ENCODE measurements at places on chromosomes 1 and 21.

DNA sequence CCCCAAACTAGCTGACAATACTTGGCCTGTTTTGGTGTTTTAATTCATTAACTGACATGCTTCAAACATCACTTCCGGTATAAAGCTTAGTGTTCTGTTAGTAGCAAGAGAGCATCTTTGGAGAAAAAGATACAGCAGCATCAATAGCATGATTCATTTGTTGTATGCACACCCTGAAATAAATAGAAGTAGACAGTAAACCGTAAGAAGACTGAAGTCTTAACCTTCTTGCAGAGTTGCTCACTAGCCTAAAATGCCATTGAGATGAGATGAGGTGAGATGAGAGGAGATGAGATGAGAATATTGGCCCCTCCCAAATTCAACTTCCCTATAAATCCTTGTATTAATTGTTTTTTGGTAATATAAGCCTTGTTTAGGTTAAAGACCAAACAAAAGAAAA lies 108.8 kb downstream of the TNFSF18 start:
- DNase-seq: no peak

- no peak for DNase-seq
These were observed 53.0 kb downstream of the SLC45A1 start for GRCh38 chr1:8370905-8371315.

GRCh38 chr1:208475449-208475848 lies 231.3 kb upstream of the PLXNA2 start:
- no peak for DNase-seq

GRCh38 chr1:58695206-58695605 lies 4.7 kb downstream of the MYSM1 start:
- DNase-seq: no peak

DNA sequence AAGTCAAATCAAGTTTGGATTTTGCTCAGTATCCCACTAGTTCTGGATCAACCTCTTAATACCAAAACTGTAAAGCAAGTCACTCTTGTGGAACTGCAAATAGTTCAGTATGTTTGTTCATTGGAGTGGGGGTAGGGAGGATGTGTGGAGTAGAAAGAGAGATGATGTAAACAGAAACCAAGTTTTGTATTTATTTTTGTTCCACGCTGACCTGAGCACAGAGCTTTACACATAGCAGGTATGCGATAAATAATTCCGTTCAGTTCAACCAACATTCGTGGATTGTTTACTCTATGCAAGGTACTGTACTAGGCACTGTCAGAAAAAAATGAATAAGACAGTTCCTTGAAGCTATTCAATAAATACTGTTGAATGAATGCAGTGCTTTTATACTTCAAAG lies 4.5 kb upstream of the ZNF644 start:
- DNase-seq: no peak

DNA sequence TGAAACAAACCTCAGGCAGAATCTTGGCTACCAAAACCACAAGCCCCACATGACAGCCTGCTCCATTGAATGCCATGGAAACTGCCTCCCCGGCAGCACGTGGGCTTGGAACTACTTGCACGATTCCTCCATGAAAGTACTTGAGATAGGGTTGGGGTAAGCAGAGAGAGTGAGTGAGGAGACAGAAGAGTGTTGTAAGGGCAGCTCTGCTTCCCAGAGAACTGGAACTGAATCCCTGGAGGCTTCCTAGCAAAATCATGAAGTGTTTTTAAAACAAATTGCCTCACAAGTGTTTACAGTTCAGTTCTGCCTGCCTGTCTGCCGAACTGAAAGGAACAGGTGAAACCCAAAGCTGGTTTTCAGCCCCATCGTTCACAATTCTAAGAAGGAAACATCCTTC lies 35.3 kb upstream of the DNASE2B start:
- DNase-seq: peak; percentile 93

DNA sequence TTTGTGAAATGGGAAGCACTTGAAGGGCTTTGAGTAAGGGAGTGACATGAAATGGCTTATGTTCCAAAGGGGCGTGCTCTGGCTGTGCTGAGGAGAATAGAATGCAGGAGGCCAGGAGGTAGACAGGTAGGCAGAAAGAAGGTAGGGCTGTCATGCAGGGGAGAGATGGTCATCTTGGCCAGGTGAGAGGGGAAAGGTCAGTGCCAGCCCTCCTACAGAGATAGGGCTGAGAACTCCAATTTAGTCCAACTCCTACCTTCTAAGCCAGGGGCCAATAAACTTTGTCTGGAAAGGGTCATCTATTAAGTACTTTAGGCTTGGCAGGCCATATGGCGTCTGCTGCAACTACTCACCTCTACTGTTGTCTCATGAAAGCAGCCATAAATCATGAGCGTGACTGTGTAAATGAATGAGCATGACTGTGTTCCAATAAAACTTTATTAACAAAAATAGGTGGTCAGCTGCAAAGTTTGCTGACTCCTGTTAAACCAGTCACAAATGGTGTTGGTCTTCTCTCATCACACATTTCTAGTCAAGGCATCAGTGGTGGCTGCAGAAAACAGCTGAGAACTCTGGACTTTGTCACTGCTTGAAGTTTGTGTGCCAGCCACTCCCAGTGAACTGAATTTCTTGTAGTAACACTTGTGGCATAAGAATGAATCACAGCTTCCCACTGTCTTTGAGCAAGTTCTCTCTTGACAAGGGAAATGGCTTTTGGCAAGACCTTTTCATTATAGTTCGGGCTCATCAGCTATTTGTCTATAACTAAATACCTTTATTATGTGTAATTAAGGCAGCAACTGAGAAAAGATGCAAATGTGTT lies 32.0 kb upstream of the CD2 start:
- DNase-seq: no peak

DNA sequence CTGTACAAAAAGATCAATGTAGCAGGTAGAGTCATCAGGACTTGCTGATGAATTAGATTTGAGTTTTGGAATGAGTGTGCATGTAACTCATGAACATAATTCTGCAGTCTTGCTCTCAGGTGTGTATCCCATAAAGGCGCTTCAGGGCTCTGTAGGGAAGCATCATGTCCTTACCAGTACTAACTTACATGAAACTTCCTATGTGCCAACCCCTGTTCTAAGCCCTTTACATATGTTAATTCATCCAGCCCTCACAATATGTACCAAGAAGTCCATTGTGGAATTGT lies 2.1 kb upstream of the FCRLB start:
- no peak for DNase-seq

GRCh38 chr1:63112155-63112900 lies 210.0 kb upstream of the FOXD3 start:
- no peak for DNase-seq

GRCh38 chr1:119743776-119744597 lies 24.7 kb downstream of the HMGCS2 start:
- DNase-seq: peak; percentile 24

DNA sequence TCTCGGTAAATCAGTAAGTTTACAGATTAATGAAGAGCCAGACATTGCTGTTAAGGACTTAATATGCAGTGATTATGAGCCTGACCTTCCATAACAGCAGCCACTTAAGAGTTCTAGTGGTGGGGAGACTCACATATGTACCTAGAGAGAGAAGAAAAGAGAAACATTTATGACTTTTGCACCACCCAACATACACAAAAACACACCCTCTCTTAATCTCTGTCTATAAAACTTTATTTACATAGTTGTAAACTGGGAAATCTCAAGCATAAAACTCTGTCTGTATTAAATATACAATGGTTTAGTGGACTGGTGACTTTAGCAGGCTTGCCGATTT lies 347.4 kb upstream of the ADGRL2 start:
- no peak for DNase-seq

- no peak for DNase-seq
These were observed 10.1 kb downstream of the PRRC2C start for GRCh38 chr1:171495444-171495843.

DNA sequence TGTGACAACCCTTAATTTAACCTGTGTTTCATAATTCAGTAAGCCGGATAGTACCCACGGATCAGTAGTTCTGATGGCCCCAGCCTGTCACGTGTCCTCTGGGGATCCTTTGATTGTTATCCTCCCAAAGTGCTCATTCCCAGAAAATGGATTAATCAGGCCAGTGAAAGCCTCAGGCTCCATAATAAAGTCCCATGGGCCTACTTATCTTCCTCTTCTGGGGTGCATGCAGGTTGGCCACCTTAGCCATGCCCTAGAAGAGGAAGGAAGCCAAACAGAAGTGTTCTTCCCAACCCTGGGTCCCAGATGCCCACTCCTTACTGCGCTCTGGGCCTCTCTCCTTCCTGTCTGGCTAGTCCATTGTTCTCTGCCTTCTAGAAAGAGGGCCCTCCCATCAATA lies 146.1 kb downstream of the EDEM3 start:
- DNase-seq: no peak

GRCh38 chr1:92136341-92136740 lies 56.2 kb downstream of the BTBD8 start:
- DNase-seq: no peak

DNA sequence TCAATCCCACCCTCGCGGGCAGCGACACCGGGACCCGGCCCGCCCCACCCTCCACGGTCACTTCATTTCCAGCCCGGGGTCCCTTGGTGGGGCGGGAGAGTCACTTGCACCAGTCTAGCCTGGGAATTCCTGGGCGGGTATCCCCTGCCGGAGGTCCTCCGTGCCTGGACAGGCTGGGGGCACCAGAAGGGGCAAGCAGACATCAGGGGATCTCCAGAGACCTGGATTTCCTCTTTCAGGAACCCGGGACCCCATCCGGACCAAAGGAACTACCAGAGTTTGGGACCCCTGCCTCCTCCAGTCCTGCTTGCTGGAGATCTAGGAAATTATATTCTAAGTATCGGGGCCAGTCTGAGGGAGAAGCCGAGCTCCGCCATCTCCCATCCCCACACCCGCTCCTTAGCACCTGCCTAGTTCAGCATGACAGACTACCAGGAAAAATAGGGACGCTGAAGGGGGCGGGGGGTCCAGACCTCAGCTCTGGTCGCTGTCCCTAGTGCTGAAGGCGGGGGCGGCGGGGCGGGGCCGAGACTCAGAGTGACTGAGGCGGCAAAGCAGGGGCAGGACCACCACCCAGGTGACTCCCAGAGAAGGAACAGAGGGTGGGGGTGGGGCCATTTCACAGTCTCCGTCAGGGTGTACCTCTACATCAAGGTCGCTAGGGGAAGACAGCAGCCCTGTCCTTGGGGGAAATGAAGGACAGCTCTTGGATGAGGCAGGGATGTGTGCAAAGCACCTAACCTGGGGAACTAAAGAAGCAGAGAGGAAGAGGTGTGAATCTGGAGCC lies 832 bp downstream of the HCN3 start:
- DNase-seq: peak; percentile 70

- DNase-seq: no peak
These were observed 208.2 kb downstream of the DYRK1A start for GRCh38 chr21:37574751-37575150.

- DNase-seq: no peak
These were observed 113.6 kb upstream of the TIAM1 start for GRCh38 chr21:31457675-31458074.

GRCh38 chr1:165288350-165289120 lies 68.0 kb downstream of the LMX1A start:
- DNase-seq: peak; percentile 66

- peak; percentile 69 for DNase-seq
These were observed 448 bp upstream of the ASAP3 start for GRCh38 chr1:23484253-23485001.

GRCh38 chr1:197825541-197825940 lies 50.3 kb upstream of the DENND1B start:
- no peak for DNase-seq

DNA sequence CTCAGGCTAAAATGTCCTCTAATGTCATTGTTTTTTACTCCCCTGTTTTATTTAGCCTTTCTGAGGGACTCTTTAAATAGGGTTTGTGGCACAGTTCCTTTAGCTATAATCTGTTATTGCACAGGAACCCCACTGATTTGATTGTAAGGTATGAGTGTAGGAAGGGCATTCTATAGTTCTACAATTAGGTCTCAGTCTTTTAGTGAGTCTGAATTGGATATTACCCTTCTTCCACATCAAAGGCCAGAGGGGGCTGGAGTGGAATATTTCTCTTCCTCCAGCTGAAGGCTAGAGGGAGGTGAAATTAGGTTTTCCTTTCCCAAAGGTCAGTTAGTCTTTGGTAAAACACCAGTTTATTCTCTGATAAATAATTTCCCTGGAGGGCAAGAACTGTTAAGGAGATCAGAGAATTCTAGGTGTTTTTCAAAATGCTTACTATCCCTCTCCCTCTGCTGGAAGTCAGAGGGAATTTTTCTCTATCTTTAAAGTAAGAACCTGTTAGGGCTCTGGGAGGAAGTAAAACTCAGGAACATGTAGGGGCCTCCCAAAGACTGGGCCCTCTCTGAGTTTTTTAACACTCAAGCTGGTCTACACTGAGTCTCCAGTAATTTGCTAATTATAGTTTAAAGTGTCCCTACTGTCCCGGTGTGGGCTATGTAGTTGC lies 176.3 kb upstream of the ZNHIT6 start:
- DNase-seq: no peak

DNA sequence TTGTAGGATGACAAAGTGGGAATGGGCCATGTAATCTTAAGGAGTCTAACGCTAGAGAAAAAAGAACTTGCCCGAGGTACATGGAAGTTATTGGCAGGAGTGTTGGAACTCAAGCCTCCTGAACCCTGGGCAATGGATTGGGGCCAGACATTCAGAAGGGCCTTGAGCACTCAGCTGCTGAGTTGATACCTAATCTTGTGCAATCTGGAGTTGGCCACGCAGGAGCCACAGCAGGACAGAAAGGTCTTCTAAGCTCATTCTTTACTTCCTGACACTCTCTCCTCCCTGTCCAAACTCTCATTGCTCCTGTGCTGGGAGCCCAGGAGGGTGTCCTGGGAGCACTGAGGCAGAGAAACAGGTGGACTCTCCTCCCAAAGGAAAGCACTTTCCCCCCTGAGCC lies 25.1 kb upstream of the CSF1 start:
- no peak for DNase-seq

DNA sequence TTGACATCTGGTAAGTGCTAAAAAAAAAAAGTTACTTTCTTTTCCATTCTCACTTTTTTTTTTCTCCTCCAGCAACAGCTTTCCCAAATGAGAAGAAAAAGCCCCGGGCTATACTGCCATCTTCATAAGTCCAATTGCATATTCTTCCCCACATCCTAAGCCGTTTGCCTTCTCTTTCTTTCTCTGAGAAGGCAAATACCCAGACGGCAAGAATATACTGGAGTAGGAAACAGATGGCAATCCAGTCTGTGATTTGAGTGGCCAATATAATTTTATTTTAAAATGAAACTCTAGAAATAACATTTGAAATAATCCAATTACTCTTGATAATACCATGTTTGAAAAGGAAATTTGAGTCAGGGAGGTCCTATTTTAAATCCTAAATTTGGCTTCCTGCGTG lies 44.6 kb upstream of the GREM2 start:
- DNase-seq: no peak
